ENCODE measurements at places on chromosomes 5 and 9. TPM values are rescaled to one million over a fixed set of nuclear protein-coding genes. Genes with fewer than 3 reads are reported as not detected.
A peak's percentile ranks its signal among the peaks of the same experiment; 100 is the strongest.

- H3K27ac ChIP-seq: no peak overlapping the region
- H3K4me1 ChIP-seq: peaks cover 7% of the 10 kb centered on the region
- H3K27me3 ChIP-seq: no peaks in the 10 kb centered on the region
Observed at GRCh38 chr5:15431923-15432322, 68.1 kb upstream of the FBXL7 start.

GRCh38 chr5:139022528-139022927 is 147.4 kb upstream of the LRRTM2 start:
- H3K4me1 ChIP-seq: peaks cover under 1% of the 10 kb centered on the region
- H3K36me3 ChIP-seq: no peaks in the 10 kb centered on the region
- H3K27ac ChIP-seq: no peak overlapping the region

DNA sequence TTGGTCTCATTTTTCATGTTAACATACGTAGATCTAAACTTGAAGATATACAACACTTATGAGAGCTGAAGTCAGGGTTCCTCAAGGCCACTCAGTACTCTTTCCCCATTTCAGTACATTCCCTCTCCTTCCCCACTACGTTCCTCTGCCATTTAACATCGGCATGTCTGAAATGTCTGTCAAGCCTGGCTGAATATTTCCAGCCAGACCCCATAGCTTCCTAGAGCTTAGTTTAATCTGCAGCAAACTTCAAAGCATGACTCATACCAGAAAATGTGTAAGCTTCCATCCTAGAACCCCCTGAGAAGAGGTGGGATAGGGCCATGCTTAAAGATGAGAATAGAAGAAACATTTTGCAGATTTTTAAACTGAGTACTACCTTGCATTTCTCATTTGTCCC is 6.2 kb downstream of the GZMA start:
- no peak overlapping the region for H3K27ac ChIP-seq
- DNase-seq: no peak
- H3K36me3 ChIP-seq: no peaks in the 10 kb centered on the region
- no peak overlapping the region for H3K4me3 ChIP-seq
- H3K4me1 ChIP-seq: no peaks in the 10 kb centered on the region

SHOC1 gene
- total RNA-seq: not detected

- no peaks in the 10 kb centered on the region for H3K4me1 ChIP-seq
- no peak overlapping the region for H3K4me3 ChIP-seq
Observed at GRCh38 chr5:100299261-100299660, 235.9 kb upstream of the FAM174A start.

DNA sequence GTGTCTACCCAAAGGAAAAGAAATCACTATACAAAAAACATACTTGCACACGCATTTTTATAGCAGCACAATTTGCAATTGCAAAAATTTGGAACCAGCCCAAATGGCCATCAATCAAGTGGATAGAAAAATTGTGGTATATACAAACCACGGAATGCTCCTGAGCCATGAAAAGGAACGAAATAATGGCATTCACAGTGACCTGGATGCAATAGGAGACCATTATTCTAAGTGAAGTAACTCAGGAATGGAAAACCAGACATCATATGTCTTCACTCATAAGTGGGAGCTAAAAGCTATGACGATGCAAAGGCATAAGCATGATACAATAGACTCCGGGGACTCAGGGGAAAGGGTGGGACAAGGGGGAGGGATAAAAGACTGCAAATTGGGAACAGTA is 78.4 kb downstream of the ENC1 start:
- H3K27me3 ChIP-seq: no peaks in the 10 kb centered on the region
- no peaks in the 10 kb centered on the region for H3K4me1 ChIP-seq
- H3K36me3 ChIP-seq: no peaks in the 10 kb centered on the region
- no peak overlapping the region for H3K4me3 ChIP-seq

DNA sequence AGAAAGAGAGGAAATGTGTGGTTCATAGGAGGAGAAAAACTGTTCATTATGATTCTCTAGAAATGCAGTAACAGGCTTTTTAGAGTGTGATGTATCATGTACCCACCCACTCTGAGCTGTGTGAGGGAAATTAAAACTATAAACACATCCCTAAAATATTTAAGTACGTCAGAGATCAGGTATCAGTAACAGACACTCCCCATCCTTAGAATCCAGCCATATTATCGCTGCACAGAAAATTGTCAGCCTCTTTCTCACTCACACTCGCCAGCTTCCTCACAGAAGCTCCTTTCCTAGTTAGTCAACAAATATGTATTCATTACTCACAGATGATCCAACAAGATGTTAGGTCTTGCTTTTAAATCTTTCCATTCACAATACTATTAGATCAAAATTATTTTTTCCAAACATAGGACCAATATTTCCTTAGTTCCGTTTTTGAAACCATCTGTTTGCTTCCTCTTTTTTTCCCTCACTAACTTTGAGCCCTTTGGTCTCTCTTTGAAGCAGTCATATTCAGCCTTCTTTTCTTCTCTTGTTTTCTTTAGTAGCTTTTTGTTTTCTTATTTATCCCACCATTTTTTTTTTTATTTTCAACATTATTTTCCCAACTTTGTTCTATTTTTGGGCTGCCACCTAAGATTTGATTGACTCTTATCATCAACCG is 13.6 kb upstream of the MAST4 start:
- H3K27me3 ChIP-seq: peaks cover 2% of the 10 kb centered on the region
- no peak overlapping the region for H3K4me3 ChIP-seq
- no peak for DNase-seq
- no peaks in the 10 kb centered on the region for H3K36me3 ChIP-seq
- H3K4me1 ChIP-seq: no peaks in the 10 kb centered on the region
- no peak overlapping the region for H3K27ac ChIP-seq

GFRA3 gene
- not detected for total RNA-seq

LAMC3 gene
- total RNA-seq: 0.12 TPM

- H3K36me3 ChIP-seq: no peaks in the 10 kb centered on the region
- no peaks in the 10 kb centered on the region for H3K27me3 ChIP-seq
- H3K27ac ChIP-seq: no peak overlapping the region
- no peak for DNase-seq
Observed at GRCh38 chr5:119363936-119364335, 8.1 kb downstream of the TNFAIP8 start.

GRCh38 chr5:33482335-33482734 is 41.6 kb downstream of the TARS1 start:
- no peak for DNase-seq
- H3K27ac ChIP-seq: no peak overlapping the region
- H3K4me3 ChIP-seq: no peak overlapping the region
- H3K4me1 ChIP-seq: no peaks in the 10 kb centered on the region

F2R gene
- 342 TPM for total RNA-seq

FCN2 gene
- not detected for total RNA-seq

DNA sequence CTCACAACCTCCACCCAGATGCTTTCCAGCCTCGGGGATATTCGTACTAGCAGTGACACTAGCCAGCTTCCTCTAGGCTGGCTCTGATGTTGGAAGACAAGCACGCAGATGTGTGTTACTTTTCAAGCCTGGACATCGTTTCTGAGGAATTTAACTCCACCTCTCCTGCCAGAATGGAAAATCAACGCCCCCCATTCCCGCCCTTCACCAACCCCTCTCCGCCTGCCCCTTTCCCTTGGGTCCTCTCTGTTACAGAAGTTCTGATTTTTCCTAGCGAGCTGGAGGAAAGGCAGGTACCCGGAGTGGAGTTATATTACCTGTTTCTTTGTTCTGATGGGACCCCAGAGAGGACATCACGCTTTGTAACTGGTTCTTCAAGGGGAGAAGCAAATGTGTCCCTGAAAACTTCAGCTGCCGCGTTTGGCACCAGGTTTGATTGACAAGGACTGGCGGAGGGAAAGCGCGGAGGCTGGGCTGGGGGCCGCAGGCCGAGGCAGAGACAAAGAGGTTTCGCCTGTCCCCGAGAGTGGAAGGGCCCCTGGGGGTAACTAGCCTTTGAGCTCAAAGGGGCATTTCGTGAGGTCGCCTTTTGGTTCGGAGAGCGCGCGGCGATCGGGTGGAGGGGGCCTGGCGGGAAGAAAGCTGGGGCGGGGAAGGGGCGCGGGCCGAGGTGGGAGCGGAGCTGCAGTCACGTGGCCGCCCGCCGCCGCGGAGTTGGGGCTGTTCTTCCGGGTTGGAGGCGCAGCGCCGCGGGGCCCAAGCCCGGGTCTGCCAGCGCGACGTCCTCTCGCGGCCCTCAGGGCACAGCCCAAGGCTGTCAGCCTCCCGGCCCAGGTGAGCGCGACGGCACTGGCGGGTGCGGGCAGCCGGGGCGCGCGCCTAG is at the start of gene NNT:
TSS of gene NNT (plus strand) at position 720 of the 883 bp plus-strand sequence. CDS start 6,016 bp downstream, outside the sequence.
- H3K36me3 ChIP-seq: no peaks in the 10 kb centered on the region
- peak; percentile 70 for DNase-seq
- H3K4me3 ChIP-seq: peak within 1 kb of the TSS; percentile 80
- H3K4me1 ChIP-seq: peaks cover 19% of the 10 kb centered on the region

OGN gene
- not detected for total RNA-seq

GRCh38 chr5:103410172-103410571 is 151.6 kb downstream of the MACIR start:
- no peak overlapping the region for H3K27ac ChIP-seq
- H3K4me3 ChIP-seq: no peak overlapping the region
- DNase-seq: no peak
- no peaks in the 10 kb centered on the region for H3K36me3 ChIP-seq
- peaks cover 2% of the 10 kb centered on the region for H3K27me3 ChIP-seq

DNA sequence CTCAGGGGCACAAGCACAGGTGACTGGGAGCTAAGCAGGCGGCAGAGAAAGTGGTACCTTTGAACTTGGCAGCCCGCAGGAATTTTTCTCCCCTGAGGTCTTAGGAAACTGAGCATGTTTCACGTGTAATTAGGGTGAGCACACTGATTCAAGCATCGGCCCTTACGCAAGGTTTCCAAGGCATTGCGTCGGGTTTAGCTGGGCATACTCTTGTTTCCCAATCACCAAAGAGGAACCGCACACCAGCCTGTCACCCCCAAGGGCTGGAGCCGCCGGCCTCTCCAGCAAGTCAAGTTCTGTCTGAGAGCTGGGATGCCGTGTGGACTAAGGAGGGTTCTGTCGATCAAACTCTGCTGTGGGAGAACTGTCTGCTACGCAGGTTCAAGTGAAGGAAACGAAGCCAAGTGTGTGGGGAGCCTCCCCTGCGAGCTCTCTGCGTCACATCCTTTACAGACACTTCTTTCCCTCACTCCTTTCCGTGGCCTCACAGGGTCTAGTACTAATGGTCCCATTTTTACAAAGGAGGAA is 53.0 kb downstream of the ERGIC1 start:
- no peaks in the 10 kb centered on the region for H3K27me3 ChIP-seq
- H3K4me3 ChIP-seq: no peak overlapping the region
- peak overlapping the region; percentile 94 for H3K27ac ChIP-seq
- peaks cover 33% of the 10 kb centered on the region for H3K4me1 ChIP-seq
- DNase-seq: peak; percentile 81

IL13 gene
- total RNA-seq: not detected

DNA sequence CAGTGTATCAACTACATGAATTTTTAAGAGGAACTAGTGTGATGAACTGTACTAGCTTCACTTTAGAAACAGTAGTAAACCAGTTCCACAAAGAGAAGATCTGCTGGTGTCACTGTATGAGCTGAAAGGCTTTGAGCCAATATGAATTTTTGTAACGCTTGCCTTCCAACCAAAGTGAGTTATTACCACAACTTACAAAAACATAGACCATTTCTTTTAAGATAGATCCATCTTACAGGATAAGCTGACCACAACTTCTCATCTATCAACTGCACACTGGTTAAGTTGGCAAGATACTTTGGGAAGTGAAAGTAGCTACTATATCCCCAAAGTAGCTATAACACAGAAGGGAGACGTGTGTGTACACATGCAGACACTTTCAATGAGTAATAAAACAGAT is 849.6 kb upstream of the DMAC1 start:
- no peaks in the 10 kb centered on the region for H3K4me1 ChIP-seq
- H3K27me3 ChIP-seq: no peaks in the 10 kb centered on the region
- H3K4me3 ChIP-seq: no peak overlapping the region
- H3K36me3 ChIP-seq: no peaks in the 10 kb centered on the region

DNA sequence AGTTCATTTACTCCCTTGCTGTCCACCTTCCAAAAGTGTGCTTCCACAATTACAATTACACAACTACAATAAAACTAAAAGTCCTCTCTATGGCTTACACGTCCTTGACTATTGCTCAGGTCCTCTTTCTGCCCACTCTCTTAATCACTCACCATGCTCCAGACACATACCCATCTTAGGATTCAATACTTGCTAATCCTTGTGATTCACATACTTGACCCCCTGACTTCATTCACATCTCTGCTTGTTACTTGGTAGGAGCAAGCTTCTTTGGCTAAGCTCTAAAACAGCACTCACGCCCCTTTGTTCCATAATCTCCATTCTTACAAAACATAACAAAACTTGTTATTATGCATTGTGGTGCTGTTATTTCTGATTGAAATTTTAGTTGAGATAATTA is 215.8 kb downstream of the EDIL3 start:
- no peaks in the 10 kb centered on the region for H3K4me1 ChIP-seq
- DNase-seq: no peak
- H3K27ac ChIP-seq: no peak overlapping the region
- H3K27me3 ChIP-seq: no peaks in the 10 kb centered on the region
- H3K36me3 ChIP-seq: no peaks in the 10 kb centered on the region

DNA sequence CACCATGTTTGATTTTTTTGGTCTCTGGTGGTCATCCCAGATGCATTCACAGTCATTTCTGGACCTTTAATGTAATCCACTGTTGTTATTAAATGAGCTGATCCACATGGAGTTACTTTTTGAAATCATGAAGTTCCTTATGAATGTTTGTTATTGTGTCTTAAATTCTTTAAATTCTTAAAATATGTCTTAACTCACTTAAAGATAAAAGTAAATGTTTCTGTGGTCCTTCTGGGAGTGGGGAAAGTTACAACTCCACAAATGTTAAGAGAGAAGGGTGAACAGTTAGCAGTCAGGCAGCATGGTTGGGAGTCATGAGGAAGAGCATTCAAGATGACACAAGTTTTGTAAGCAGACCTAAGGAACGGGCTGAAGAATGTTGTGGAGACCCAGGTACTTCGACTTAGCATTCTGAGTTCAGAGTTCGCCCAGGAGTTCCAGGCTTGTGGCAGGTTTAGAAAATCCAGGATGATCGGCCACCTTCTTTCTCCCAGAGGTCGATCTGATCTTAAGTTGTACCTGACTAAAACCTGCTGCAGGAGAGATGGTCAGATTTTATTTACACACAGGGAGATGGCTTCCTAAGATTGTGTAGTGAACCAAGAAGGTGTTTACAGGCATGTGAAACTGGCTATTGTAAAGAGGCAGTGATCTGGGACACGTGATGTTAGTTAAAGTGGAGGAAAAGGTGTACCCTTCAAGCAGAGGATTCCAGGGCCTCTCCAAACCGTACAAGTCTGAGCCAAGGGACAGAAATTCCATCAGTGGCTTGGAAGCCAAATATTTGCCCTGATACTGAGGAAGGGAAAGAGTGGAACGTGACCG is 17.2 kb downstream of the SLC1A1 start:
- DNase-seq: no peak
- no peaks in the 10 kb centered on the region for H3K36me3 ChIP-seq
- no peak overlapping the region for H3K27ac ChIP-seq

- H3K27ac ChIP-seq: no peak overlapping the region
- peaks cover 7% of the 10 kb centered on the region for H3K36me3 ChIP-seq
- no peak for DNase-seq
- H3K27me3 ChIP-seq: no peaks in the 10 kb centered on the region
- H3K4me1 ChIP-seq: no peaks in the 10 kb centered on the region
- H3K4me3 ChIP-seq: no peak overlapping the region
Observed at GRCh38 chr9:131185924-131186323, 60.5 kb downstream of the NUP214 start.

SPATA9 gene
- total RNA-seq: not detected

Measured in endothelial cell of umbilical vein (primary cell).